IPS DF 6.9 (cell line): ENCODE measurements at places on chromosomes 11 and 22.

DNA sequence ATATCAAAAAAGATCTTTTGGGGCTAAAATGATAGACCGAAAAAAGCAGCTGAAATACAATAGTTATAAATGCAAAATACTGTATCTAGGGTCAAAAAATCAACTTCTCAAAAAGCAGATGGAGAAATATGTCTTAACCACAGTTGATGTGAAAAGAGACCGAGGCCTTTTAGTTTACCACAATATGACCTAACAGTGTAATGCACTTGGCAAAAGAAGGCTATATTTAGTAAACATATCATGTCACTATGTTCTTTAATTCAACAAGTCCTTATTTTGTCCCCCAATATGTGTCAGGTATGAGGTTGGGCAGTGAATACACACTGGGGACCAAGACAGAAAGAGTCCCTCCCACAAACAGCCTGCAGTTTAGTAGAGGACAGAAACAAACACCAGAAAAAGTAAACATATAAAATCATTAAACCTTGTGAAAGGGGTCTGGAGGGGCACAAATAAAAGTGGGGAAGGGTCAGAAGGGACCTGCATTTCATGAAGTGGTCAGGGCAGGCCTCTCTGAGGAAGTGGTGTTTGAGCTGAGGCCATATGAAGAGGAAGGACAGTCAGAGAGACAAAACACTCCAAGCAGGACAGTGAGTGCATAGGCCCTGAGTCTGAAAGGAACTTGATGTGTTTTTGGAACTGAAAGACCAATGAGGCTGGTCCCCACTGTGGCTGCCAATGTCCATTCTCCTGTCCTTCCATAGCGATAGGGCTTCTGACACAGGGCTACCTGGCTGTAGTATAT, 53.4 kb downstream of the LIF start:
- H3K27me3 ChIP-seq: no peaks in the 10 kb centered on the region
- peaks cover 9% of the 10 kb centered on the region; the same call in 1 of the 2 replicates for H3K4me1 ChIP-seq
- no peaks in the 10 kb centered on the region for H3K36me3 ChIP-seq
- no peak for DNase-seq

- H3K27ac ChIP-seq: no peak within 1 kb of the TSS
- peaks cover 19% of the 10 kb centered on the region for H3K4me1 ChIP-seq
- H3K36me3 ChIP-seq: peaks cover 6% of the 10 kb centered on the region
- no peaks in the 10 kb centered on the region for H3K27me3 ChIP-seq
Measured at GRCh38 chr11:299081-299891, at the start of gene IFITM5. IFITM5 (minus strand) TSS chr11:299526; CDS start chr11:299490, 36 bp downstream.

GRCh38 chr22:33083212-33083611, 25.0 kb upstream of the SYN3 start:
- no peaks in the 10 kb centered on the region for H3K4me1 ChIP-seq
- no peak overlapping the region for H3K27ac ChIP-seq
- H3K36me3 ChIP-seq: no peaks in the 10 kb centered on the region
- H3K4me3 ChIP-seq: no peak overlapping the region
- no peaks in the 10 kb centered on the region for H3K27me3 ChIP-seq

DNA sequence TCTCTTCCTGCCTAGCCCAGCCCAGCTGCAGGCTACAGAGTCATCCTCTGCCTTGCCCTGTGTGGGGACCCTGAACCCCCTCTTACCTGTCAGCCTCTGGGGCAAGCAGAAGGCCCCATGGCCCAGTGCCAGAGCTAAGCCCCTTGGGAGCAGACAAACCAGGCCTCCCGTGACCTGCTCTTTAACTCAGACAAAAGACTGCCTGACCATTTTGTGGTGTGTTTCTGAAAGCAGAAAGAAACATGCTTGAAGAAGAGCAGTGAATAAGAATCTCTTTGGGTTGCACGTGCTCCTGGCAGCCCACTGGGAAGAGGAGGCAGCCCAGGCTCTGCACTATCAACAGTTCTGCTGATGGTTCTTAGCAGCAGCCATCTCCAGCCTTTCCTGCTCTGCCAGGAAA, 118.6 kb downstream of the GRIK4 start:
- no peak for DNase-seq
- H3K36me3 ChIP-seq: no peaks in the 10 kb centered on the region
- H3K4me3 ChIP-seq: no peak overlapping the region
- no peak overlapping the region for H3K27ac ChIP-seq
- H3K4me1 ChIP-seq: no peaks in the 10 kb centered on the region; the same call in 1 of the 2 replicates

DNA sequence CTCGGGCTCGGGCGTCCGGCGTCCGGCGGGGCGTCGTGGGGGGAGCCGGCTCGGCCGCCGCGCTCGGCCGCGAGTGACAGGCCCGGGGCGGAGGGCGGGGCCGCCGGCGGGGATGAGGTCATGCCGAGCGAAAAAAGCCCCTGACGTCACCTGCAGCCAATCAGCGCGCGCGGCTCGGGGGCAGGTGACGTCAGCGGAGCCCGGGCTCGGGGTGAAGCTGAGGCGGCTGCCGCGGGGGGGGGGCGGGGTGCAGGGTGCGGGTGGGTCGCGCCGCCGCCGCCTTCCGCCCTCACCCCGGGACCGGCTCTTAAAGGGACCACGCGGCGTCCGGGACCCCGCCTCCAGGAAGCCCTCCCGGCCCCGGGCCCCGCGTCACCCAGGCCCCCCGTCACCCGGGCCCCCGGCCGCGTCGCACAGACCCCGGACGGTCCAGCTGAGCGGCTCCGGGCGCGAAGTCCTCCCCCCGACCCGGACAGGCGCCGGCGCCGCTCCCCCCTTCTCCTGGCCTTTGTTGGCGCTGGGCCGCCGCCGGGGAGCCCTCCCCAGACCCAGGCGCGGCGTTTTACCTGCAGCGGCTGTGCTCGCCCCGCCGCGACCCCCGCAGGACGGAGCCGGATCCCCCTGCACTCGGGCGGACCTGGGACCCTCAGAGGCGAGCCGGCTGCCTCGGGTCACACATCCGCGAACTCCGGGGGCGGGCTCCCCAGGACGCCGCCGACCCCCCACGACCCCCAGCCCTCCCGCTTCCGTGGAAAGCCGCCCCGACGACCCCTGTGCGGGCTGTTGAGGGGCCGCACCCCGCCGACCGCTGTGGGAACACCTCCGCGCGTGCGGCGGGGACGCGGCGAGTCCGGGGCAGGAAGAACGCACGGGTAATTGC, at the start of gene DUSP8:
Gene DUSP8 (minus strand): TSS at position 75 of the 880 bp plus-strand sequence. CDS start 6,445 bp downstream, outside the sequence.
- no peak within 1 kb of the TSS for H3K27ac ChIP-seq
- H3K36me3 ChIP-seq: no peaks in the 10 kb centered on the region
- peaks cover 22% of the 10 kb centered on the region for H3K4me1 ChIP-seq
